Astrocyte (in vitro differentiated cells and primary cell): ENCODE measurements at places on chromosomes 4 and X. TPM values are rescaled to one million over a fixed set of nuclear protein-coding genes. Genes with fewer than 3 reads are reported as not detected.

DNA sequence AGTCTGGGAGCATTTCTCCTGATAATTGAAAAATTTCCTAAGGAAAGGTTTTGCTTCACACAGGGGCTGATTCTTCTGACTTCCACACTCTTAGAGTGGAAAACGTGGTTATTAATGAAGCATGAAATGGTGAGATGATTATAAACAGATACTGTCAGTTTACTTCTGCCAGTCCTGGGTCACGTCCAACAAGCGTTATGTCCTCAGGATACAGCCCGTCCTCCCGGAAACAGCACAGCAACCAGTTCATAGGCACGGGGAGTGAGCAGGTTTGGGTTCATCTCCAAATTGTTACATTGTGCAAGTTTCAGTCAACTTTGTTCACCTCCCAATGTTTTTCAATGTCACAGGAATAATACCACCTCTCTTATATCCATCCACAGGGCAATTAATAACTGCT, 98.8 kb downstream of the NPNT start:
- DNase-seq, result no peak

DNA sequence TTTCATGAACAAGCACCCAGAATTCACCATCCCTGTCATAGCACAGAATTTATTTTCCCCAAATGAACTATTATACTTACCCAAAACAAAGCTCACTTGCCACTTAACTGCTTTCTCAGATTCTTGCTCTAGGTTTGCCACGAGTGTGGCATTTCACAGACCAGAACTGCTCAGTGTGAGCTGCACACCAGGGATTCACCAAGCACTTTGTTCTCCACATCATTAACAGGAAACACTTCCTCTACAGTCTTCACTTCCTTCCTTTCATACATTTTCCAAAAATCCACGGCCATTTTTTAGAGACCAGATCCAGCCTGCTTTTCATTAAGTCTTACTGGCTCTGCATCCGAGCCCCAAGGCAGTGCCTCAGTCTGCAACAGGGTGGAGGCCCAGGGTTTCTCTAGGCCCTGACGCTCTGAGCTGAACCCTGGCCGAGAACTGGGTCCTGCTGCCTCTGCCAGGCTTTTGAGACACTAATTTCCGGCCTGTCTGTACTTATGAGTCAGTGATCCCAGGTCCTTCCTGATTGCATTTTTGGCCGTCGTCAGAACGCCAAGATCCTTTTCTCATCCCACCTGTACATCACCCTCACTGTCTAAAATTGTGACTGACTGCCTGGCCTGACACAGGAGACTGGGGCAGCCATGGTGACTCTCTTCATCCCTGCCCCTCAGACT, 67.6 kb upstream of the MTNR1A start:
- DNase-seq, result peak; percentile 80

- DNase-seq, result no peak
Observed at GRCh38 chrX:13495232-13495631, 74.2 kb upstream of the EGFL6 start.

- DNase-seq, result peak; percentile 53
Observed at GRCh38 chr4:183996868-183997267, 91.8 kb downstream of the STOX2 start.

DNA sequence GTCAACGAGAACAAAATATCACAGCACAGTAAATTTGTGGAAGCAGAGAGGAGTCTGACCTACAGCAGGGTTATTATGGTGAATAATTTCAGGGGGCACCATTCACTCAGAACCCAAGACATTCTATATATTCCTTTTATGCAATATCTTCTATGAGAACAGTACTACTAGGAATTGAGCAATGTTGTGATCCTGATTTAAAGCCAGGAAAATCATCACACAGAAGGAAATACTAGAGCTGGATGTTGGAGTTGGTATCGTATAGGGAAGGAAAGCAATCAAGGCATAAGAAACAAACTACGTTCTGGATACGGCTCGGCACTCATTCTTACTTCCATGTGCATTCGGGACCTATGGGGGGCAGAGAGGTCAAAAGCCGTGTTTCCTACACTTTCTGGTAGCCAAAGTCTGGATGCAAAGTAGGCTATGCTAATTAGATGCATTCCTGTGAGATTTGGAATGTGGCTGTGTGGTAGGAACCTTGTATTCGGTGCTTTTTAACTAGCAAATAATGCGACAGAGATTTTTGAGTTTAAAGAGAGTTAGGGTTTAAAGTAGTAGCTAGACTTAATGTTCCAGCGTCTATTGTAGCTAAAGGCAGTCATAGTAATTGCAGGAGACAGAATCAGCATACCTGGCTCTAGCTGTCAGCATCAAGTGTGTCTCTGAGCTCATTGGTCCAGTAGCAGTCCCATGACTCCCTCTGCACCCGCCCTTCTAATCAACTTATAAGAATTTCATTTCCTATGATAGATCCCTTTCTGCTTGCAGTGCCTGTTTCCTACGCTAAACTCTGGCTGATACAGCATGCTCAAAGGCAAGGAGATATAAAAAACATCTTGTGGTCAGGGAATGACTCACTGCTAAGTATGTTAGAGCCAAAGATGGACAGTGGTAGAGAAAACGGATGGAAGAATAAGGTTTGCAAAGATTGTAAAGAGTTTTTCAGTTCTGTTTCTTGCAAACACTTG, 43.3 kb upstream of the PDGFC start:
- peak; percentile 97 for DNase-seq

NAT8L gene
- 1.2 and 1.6 TPM in 2 replicates for total RNA-seq

GRCh38 chr4:106312377-106312776, 3.6 kb downstream of the TBCK start:
- DNase-seq, result peak; percentile 51

DNA sequence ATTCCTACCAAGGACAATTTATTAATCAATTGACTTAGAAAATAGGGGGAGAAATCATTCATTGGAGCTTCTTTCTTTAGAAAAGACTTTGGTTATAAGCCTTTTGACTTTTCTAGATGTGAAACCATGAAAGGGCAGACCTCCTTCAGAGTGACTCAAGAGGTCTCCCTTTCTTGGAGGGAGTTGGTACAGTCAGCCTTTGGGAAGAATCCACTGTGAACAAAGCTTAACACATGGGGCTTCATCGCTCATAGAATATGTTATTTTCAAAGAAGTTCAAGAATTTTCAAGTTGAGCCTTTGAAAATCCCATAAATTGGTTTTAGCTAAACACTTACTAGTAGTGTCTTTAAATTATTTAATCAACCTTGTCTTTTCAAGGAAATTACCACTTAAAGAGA, 28.0 kb downstream of the RIPPLY1 start:
- DNase-seq, result peak; percentile 8

GRCh38 chr4:101200561-101200960, 146.8 kb downstream of the PPP3CA start:
- DNase-seq, result peak; percentile 96

- DNase-seq, result no peak
Observed at GRCh38 chr4:18442957-18443356, 421.4 kb upstream of the LCORL start.

- no peak for DNase-seq
Observed at GRCh38 chrX:112852851-112853250, 12.2 kb upstream of the AMOT start.

OCRL gene
- 36.1 and 36.2 TPM in 2 replicates for total RNA-seq

UGT2B15 gene
- not detected in 2 replicates for total RNA-seq

DNA sequence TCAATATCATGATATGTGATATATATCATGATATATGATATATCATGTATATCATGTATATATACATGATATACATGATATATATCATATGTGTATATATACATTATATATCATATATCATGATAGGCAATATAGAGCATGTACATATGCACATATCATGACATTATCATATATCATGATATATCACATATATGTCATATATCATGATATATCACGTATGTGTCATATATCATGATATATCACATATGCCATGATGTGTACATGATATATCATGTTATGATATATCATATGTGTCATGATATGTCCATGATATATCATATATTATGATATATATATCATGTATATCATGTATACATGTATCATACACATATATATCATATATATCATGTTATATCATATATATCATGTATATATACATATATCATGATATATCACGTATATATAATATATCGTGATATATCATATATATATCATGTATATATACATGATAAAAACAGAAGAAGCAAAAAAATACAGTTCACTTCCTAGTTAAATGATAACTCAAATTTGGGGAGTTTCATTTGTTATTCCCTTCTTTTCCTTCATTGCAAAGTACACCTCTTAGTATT, 670.1 kb upstream of the EPHA5 start:
- DNase-seq, result no peak

DNA sequence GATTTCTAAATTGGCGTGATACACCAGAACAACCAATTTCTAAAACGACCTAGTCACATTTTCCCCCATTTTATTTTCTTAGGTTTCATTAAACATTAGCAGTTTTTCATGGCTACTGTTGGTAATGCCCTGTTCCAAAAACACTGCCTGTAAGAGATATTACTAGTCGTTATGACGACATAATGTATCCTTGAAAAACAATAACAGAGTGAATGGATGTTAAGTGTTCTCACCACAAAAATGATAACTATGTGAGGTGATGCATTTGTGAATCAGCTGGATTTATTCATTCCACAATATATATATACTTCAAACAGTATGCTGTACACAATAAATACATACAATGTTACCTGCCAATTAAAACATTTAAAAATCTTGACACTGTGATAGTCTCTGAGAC, 1147.6 kb upstream of the PCDH10 start:
- DNase-seq, result peak; percentile 64
